Hippocampal formation (tissue), 2 donors: ENCODE measurements at places on chromosomes 16 and 17.

DNA sequence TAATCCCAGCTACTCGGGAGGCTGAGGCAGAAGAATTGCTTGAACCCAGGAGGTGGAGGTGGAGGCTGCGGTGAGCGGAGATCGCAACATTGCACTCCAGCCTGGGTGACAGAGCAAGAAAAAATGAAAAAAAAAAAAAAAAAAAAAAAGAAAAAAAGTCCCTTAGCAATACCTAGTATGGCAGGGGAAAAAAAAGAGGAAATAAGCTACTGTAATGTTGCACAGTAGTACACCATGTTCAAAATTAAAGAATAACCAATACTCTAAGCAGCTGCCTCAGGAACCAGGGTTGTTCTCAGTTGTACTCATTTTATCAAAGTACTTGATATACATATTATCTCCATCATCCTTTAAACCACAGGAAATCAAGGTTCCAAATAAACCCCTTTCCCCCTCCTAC is 17.3 kb upstream of the TXNDC11 start:
- DNase-seq: no peak

- DNase-seq: no peak
Measured at GRCh38 chr17:65028545-65028843, 28.0 kb downstream of the GNA13 start.

- DNase-seq: no peak
Measured at GRCh38 chr17:44871556-44871955, 23.9 kb downstream of the HIGD1B start.

DNA sequence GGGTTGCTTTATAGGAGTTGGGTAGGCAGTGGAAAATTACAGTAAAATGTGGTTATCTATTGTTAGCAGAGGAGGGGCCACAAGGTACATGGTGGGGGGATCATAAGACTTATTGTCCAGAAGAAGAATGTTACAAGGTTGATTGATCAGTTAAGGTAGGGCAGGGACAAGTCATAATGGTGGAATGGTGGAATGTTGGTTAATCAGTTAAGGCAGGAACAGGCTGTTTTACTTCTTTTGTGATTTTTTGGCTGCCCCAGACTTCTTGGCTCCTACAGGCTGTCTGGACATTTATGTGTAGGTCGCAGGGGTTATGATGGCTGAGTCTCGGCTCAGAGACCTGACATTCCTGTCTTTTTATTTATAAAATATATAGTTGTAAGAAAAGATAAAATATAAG is 2277.1 kb downstream of the TP53TG3F start:
- DNase-seq: no peak

- no peak for DNase-seq
Measured at GRCh38 chr16:65202461-65202860, 80.6 kb upstream of the CDH11 start.

GRCh38 chr17:31050948-31051347 is 43.8 kb upstream of the NF1 start:
- no peak for DNase-seq

DNA sequence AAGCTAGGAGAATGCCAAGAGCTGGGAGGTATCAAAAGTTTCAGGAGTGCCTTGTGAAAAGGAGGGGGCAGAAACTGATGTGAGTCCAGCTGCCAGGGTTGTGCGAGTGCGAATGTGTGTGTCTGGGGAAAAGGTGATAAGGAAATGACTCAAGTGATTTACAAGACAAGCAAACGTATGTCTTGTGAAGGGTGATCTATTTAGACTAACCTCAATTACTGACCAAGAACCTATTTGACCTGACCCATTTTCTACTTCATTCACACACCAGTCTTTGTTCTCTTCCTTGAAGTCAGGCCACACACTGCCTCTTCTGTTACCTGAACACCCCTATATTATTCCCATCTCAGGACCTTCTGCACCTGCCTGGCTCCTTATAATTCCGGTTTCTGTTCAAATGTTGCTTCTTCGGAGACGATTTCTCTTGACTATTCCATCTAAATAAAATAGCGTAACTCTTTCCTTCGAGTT is 1.0 kb downstream of the GDE1 start:
- no peak for DNase-seq

DNA sequence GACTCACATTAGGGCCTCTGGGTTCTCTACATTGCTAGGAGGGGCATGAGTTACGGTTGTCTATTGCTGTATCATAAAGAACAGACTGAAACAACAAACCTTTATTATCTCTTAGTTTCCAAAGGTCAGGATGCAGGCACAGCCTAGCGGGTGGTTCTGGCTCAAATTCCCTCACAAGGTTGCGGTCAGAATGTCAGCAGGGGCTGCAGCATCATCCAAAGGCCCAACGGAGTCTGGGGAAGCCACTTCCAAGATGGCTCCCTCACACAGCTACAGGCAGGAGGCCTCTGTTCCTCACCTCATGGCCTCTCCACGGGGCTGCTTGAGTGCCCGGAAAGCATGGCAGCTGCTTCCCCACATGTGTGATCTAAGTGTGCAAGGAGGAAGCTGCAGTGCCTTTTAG is 29.6 kb upstream of the ZFPM1 start:
- no peak for DNase-seq

DNA sequence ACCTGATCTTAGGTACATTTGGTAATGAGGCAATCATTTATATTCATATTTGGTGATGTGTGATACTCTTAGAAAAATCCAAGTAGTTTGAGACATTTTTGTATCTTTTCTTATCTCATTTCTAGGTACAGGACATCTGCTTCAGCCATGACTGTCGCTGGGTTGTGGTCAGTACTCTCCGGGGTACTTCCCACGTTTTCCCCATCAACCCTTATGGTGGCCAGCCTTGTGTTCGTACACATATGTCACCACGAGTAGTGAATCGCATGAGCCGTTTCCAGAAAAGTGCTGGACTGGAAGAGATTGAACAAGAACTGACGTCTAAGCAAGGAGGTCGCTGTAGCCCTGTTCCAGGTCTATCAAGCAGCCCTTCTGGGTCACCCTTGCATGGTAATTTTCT is 312.2 kb downstream of the BCAS3 start:
- no peak for DNase-seq

GRCh38 chr16:9913604-9914326 is 268.5 kb downstream of the GRIN2A start:
- DNase-seq: no peak

DNA sequence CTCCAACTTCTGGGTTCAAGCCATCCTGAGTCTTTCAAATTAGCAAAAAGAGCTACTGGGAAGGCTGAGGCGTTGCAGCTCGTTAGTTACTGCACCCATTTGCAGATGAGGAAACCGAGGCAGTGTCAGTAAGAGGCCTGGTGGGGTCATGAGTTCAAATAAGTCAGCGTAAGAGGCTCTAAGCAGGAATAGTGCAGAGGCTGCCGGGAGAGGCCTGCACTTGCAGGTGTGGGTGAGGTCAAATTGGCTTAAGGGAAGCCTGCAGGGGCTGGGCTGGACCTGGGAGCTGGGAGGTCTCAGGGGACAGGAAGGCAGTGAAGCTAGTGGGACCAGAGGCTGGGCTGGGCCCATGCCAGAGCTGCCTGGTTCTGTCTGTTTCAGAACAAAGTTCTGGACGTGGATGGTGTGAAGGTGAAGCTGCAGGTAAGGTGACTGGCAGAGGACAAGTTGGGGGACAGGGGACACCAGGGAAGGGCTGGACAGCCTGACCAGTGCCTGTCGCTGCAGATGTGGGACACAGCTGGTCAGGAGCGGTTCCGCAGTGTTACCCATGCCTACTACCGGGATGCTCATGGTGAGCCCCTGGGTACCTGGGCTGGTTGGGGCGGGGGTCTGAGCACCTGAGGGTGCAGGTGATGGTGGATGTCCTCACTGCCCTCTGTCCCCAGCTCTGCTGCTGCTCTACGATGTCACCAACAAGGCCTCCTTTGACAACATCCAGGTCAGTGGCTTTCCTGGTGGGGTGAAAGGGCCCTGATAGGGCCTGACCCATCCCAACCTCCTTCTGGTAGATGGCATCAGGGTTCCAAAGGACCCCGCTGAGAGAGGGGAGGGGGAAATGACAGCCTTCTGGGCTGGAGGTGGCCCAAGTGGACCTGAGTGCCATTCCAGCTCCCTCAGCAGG is 3.0 kb downstream of the RAB26 start:
- DNase-seq: no peak

DNA sequence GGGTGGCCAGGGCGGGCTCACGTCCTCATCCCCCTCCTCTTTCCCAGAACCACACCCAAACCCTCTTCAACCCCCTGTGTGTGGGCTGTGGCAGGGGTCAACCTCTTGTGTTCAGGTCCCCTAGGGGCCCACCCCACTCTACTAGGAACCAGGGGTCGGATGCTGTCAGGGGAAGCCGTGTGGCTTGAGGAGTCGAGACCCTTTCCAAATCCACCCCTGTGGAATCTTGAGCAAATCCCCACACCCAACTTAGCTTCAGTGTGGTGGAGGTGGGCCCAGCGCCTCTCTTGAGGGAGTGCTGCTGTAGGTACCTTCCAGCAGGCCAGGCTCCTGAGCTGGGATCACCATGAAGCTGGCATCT is 121.5 kb downstream of the MRM1 start:
- no peak for DNase-seq

- no peak for DNase-seq
Measured at GRCh38 chr17:63433746-63434591, 12.1 kb downstream of the CYB561 start.

- no peak for DNase-seq
Measured at GRCh38 chr17:1643999-1644492, 1.5 kb downstream of the SCARF1 start.

DNA sequence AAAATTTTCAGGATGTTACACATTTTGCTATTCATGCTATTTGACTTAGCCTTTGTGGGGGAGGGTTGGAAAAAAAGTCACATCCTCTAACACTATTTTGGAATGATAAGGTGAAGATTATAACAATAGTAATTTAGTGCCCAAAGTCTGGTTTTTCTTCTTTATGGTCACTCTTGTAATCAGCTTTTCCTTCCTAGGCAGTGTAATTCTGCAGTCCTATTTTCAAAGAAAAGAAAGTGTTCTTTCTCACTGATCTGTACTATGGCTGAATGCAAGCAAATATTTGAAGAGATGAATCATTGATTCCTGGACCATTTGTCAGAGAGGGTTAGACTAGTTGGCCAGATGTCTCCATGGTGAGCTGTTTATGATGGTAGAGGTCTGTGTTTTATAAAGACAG is 8.4 kb downstream of the RSPRY1 start:
- no peak for DNase-seq

DNA sequence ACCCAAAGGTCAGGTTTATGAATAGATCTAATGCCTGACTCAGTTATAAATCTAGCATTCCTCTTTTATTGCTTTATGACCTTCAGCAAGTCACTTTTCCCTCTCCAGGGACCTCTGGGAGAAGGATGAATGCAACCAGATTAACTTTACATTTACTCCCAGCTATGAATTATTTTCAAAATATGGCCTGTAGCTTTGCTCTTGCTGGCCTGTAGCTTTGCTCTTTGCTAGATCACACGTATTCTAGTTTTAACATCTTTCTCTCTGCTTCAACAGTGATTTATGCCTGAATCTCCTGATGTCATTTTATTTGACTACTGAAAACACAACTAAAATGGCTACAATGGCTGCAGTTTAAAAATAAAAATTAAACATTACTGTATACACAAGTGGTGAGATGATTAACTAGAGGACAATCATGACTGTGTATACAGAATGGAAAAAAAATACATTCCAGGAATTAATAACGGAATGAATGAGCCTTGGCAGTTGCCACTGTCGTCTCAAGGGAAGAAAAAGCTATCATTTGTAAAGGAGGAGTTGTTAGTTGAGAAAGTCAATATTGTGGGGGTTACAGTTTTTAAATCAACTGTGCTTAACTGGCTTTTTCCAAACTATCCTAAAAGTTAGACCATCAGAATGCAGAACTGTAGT is 434.5 kb upstream of the GOT2 start:
- no peak for DNase-seq

DNA sequence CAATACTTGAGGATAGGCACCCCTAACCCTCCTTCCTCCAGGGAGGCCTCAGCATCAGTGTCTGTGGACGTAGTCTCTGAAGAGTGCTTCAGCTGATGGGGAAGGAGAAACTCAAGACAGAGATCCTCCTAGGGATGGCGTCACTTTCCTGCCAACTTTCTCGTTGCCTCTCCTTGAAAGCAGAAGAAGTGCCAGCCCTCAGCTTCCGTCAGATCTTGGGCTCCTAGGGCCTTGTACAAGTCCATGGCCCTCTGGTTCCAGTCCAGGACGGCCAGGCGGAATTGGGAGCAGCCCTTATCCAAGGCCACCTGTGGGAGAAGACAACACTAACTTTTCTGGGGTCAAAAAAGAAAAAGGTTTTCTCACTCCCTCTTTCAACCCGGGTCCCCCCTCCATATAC is 1.3 kb downstream of the SAT2 start:
- DNase-seq: no peak

DNA sequence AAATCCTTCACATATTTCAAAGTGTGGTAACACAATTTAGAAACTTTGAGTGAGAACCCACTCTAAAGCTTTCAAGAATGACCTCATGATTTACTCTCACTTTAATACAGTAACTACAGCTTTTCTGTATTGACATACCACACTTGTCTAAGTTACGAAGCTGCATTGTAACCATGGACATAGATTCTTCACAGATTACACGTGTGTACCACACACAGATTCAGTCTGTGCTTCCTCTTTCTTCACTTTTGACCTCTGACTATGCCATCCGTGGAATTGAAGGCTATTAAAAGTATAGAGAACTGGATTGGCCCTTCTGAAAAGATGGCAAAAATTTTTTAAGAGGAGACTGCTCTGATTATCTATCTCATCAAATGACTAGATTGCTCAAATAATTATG is 172.7 kb downstream of the TANC2 start:
- DNase-seq: no peak

GRCh38 chr16:13907431-13907830 is 12.5 kb upstream of the ERCC4 start:
- no peak for DNase-seq

GRCh38 chr17:21029515-21029914 is 13.3 kb downstream of the USP22 start:
- no peak for DNase-seq

- no peak for DNase-seq
Measured at GRCh38 chr16:276426-277077, 808 bp upstream of the RGS11 start.

- DNase-seq: no peak
Measured at GRCh38 chr17:4146641-4147040, 3.6 kb downstream of the CYB5D2 start.

- no peak for DNase-seq
Measured at GRCh38 chr17:69434164-69434579, 19.7 kb downstream of the MAP2K6 start.

GRCh38 chr16:15808071-15808470 is 48.8 kb downstream of the MYH11 start:
- DNase-seq: no peak

- no peak for DNase-seq
Measured at GRCh38 chr17:31854672-31855071, 4.4 kb downstream of the COPRS start.

- DNase-seq: no peak
Measured at GRCh38 chr16:86509759-86510464, 415 bp upstream of the FOXF1 start.

DNA sequence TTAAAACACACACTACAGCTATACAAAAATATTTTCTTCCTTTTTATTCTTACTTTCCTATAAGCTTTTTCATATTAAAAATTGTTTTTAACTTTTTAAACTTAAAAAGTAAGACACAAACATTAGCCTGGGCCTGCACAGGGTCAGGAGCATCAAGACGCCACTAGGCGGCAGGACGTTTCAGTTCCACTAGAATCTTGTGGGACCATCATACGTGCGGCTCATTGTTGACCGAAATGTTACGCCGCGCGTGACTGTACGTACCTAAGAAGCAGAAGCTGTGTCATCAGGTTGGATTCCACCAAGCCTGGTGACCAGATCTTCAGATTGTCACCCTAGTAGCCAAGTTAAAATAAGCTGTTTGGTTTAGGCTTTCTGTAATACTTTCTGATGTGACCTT is 47.1 kb downstream of the USP10 start:
- DNase-seq: no peak
